ENCODE measurements at places on chromosomes 16 and 17. TPM values are rescaled to one million over a fixed set of nuclear protein-coding genes. Genes with fewer than 3 reads are reported as not detected.

The CDYL2 gene
- 4.0 TPM for polyA plus RNA-seq

The ASGR2 gene
- not detected for polyA plus RNA-seq

The CCL1 gene
- polyA plus RNA-seq = 0.40 TPM

The RTN4RL1 gene
- polyA plus RNA-seq = not detected

The YPEL2 gene
- 0.23 TPM for polyA plus RNA-seq

Measured in GM12878 (cell line).